NCI-H1694 treated with DMSO at 0.1 percent for 48 hours (cell line): ENCODE measurements at places on chromosomes 16 and 17.

DNA sequence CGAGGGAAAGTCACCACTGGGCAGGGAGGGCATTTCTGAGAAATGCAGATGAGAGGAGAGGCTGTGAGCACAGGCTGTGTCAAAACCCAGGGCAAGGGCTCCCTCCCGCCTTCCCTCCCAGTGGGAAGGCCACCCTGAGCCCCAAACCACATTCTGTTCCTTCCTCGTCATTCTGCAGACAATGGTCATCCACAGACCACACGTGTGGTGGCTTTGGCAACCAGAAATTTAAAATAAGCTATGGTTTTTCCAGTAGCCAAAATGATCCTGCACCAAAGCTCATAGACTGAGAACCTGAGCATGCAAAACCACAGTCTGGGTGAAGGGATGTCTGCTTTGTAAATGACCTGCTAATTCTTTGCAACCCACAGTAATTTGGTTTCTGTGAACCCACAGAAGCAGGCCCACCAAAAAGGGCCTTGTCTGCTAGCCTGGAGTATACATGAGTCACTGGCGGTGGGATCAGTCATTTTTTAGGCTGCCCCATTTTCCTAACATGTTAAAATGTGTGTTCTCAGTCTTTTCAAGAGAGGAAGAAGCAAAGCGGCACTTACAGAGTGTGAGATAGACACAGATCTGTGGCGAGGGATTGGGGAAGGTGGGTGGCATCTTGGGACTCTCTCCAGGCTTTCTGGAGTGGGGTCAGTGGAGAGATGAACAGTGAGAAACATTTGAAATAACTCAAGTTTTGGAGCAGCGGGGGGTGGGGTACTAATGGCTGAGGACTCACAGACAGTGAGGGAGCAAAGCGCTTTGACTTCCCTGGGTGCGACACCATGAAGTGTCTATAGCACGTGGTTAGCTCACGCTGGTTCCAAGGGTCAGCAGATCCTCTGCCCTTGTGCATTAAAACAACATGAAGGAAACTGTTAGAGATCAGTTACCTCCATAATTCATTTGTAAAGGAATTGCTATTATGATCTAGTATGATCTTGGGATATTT, 20.5 kb downstream of the GRB7 start:
- no peak for DNase-seq

DNA sequence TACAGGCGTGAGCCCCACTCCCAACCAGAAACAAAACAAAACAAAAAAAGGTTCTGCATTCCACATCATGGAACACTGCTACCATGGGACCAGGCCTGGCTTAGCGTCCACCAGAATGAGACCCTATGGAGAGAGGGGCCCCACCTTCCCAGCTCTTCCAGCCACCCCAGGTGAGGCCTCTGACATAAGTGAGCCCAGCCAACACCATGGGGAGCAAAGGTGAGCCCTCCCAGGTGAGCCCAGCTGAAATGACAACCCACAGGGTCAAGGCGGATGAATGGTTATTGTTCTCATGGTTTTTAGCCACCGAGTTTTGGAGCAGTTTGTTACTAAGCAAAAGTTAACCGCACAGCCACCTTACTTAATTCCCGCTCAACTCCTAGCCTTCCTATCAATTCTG, 16.3 kb downstream of the LGALS3BP start:
- no peak for DNase-seq

- no peak for DNase-seq
These were observed at the start of gene LPO for GRCh38 chr17:58238147-58238634. LPO (plus strand) TSS chr17:58238584; CDS start chr17:58242980, 4,396 bp downstream.

DNA sequence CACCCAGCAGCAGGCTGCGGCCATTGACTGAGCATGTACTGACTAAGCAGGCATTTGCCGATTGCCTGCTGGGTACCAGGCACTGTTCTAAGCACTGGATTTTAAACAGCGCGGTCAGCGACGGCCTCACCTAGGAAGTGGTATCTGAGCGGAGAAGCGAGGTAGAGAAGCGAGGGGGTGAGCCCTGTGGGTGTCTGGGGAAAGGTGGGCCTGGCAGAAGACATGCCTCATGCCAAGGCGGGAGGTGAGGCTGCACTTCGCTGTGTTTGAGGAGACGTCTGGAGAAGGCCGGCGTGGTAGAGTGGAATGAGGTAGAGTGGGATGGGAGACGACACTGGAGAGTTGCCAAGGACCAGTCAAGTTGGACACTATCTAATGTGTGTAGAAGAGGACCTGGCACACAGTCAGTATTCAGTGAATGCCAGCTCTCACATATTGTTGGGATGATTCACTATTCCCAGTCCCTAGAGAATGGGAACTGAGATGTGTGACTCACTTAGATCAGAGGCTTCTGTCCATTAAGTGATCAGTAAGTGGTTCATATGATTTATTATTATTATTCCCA, 14.4 kb downstream of the SYCE1L start:
- DNase-seq, result no peak

DNA sequence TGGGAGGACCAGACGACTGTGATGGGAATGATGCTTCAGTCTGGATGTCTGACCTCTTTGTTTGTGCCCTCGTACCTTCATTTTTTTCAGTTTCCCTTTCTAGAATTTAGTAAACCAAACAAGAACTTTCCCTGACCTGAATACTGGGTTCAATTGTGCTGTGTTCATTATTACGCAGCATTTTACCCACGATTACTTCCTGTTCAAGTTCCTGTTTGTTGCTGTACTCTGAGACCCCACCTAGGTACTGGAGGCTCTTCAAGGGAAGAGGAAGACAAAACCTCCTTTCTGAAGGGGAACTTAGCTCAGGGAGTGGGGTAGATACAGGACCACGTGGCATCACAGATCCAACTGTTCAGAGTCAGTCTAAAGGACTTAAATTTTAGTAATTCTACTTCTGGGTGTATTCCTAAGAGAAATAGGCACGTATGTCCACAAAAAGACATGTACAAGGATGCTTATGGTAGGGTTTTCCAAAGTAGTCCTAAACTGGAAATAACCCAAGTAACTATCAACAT, 9.2 kb upstream of the PRKCB start:
- DNase-seq, result no peak

- DNase-seq, result no peak
These were observed 29.2 kb downstream of the SOCS3 start for GRCh38 chr17:78330570-78331224.

- DNase-seq, result no peak
These were observed 211.7 kb upstream of the CDH5 start for GRCh38 chr16:66154801-66155200.

DNA sequence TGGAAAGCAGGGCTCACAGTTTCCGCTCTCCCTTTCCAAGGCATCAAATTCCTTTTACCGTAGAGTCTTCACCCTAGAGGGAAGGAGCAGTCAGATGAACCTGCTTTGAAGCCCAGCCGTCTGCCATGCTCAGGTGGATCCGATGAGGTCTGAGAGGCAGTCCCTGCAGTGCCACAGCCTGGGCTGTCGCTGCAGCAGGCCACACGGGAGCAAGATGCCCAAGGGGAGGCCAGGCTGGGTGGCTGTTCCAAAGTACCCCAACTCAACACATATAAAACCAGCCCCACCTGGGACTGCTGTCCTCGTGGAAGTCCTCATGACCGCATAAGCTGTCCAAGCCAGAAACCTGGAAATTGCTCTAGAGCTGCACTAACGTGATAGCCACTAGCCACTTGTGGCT, 4.9 kb upstream of the LIMD2 start:
- DNase-seq, result no peak

DNA sequence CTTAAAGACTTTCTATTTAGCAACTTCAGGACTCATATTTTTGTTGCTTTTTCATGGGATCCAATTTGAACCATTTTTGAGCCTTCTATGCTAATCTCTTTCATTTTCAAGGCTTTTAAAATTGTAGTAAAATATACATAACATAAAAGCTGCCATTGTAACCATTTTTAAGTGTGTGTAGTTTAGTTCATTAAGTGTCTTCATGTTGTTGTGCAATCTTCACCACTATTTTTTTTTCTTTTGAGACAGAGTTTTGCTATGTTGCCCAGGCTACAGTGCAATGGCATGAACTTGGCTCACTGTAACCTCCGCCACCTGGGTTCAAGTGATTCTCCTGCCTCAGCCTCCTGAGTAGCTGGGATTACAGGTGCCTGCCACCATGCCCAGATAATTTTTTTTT, 451.6 kb downstream of the TMEM114 start:
- no peak for DNase-seq

- DNase-seq, result no peak
These were observed 15.0 kb downstream of the CAVIN1 start for GRCh38 chr17:42408061-42408460.

DNA sequence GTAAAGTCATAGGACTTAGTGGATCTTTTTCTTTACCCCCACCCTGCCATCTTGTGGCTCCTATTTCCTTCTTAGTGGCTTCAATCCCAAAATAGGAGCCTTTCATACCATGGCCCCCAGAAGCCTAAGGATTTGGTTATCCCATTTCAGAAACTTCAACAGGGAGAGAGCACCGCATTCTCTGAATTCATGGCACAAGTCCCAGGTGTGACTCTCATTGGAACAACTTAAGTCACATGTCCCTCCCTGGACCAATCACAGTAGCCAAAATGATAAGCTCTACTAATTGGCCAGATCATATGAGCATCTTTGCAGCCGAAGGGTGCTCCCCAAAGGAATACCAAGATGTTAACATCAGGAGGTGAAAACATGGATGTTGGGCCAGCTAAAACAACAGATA, 43.2 kb downstream of the AXIN2 start:
- no peak for DNase-seq

GRCh38 chr16:89257281-89257731, 39.8 kb downstream of the ZNF778 start:
- DNase-seq, result no peak

DNA sequence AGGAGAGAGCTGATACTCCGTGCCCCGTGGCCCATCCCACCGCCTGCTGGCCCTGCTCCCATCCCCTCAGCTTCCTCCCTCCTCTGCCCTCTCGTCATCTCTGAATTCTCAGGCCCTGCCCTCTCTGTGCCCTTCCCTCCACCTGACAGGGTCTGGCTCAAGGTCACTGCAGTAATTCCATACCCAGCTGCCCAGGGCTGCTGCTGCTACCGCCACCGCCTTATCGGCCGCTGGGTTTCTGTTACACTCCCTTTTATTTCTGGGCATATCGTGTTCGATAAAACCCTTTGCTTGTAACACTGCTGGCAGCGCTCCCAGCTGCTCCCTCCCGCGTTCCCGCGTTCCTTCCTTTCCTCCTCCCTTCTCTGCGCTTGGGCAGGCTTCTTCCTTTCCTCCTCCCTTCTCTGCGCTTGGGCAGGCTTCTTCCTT, 1.2 kb downstream of the EPN3 start:
- no peak for DNase-seq

- no peak for DNase-seq
These were observed 42.8 kb downstream of the MEAK7 start for GRCh38 chr16:84461413-84462295.

DNA sequence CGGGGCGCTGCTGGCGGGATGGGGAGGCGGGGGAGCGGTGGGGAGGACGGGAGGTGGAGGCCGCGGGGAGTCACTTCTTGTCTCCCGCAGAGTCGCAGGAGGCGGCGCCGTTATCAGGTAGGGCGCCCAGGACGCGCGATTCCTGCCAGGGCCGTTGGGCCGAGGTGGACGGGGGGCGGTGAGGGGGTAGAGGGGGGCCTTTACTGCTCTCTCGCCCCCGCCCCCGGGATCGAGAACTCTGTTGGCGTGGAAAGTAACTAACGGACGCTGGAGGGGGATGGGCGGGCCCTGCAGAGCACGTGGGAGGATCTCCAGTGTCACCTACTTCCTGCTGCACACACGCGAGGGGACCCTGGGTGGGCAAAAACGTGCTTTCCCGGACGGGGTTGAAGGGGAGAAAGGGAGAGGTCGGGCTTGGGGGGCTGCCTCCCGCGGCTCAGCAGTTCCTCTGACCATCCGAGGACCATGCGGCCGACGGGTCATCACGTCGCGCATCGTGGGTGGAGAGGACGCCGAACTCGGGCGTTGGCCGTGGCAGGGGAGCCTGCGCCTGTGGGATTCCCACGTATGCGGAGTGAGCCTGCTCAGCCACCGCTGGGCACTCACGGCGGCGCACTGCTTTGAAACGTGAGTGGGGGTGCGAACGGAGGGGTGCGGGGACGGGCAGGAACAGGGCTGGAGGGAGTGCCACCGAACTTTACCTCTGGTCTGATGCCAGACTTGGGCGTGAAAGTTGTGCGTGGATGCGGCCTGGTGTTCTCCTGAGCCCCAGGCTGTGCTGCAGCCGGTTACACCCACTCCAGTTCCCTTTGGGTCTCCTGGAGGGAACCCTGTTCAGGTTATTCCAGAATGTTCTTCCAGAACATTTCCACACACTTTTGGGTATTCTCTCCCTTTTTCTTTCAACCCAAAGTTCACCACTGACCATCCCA, 569 bp downstream of the PRSS21 start:
- no peak for DNase-seq

GRCh38 chr17:65027305-65027704, 29.2 kb downstream of the GNA13 start:
- no peak for DNase-seq
